Neural crest cell (in vitro differentiated cells): ENCODE measurements at places on chromosomes 16 and 17. TPM values are rescaled to one million over a fixed set of nuclear protein-coding genes. Genes with fewer than 3 reads are reported as not detected.

PYDC1 gene
- total RNA-seq, result not detected in 2 replicates

RGS9 gene
- total RNA-seq, result 2.5 and 2.8 TPM in 2 replicates

DNA sequence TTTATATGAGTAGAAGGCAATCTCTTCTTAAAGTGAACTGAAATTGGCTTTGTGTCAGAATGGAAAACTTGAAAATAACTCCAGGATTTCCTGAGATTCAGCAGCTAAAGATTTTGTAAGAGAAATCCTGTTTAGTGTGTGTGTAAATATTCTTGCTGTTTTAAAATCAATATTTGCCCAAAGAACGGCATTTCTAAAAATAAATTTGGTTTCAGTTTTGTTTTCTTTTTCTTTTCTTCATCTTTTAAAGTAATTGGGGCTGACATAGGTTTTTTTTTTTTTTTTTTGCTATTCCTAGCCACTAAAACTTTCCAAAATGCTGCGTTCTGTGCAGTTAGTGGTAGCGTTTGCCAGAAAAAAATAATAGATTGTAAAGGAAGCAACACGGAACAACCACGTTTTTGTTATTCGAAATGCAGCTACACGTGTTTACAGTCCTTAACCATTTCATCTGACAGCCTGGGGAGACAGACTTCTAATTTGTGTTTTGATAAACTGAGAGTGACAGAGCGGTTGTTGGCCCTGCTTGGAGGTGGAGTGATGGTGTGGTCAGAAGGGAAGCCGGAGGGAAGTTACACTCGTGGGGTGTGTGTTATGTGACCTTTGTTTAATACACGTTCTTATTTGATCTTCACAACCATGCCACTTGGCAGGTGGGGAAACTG lies 21.6 kb upstream of the SMPD3 start:
- no peak overlapping the region for H3K27ac ChIP-seq
- H3K4me1 ChIP-seq, result no peaks in the 10 kb centered on the region
- peaks cover 6% of the 10 kb centered on the region for H3K27me3 ChIP-seq
- H3K36me3 ChIP-seq, result no peaks in the 10 kb centered on the region

DNA sequence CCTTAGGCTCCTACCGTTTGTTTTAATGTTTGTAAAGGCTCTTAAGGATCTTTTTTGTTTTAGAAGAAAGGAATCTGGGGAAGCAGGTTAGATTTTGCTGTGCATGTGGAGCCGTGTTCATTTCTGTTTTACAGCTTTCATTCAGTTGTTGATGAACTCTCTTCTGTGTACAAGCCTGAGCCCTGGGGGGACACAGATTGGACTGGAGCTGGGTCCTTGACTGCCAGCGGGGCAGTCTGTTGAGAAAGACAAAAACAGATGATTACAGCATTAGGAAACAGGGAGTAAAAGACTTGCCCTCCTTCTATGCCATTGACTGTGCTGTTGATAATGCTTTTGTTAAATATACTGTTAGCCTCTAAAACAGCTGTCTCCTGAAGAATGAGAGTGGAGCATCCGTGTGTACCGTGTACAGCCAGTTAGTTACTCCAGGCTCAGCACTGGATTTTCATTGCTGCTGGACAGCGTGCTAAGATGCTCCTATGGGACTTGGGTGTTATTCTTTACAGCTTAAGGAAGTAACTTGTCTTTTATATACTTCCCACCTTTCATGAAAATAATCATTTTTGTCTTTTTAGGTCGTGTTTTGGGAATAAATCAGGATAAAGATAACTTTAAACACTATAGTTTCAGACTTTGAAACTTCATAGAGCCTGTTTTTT lies 3.2 kb downstream of the MAP1LC3B start:
- peak overlapping the region; percentile 80 for H3K4me3 ChIP-seq
- H3K36me3 ChIP-seq, result peaks cover 6% of the 10 kb centered on the region
- H3K27me3 ChIP-seq, result peaks cover 3% of the 10 kb centered on the region
- no peak for DNase-seq
- no peak overlapping the region for H3K27ac ChIP-seq
- H3K4me1 ChIP-seq, result peaks cover 28% of the 10 kb centered on the region

GRCh38 chr16:77971306-77972061 lies 50.9 kb upstream of the CLEC3A start:
- DNase-seq, result peak; percentile 89
- H3K36me3 ChIP-seq, result no peaks in the 10 kb centered on the region
- peaks cover 18% of the 10 kb centered on the region for H3K4me1 ChIP-seq
- peaks cover 5% of the 10 kb centered on the region for H3K27me3 ChIP-seq
